ENCODE measurements at places on chromosomes 11 and 22.

DNA sequence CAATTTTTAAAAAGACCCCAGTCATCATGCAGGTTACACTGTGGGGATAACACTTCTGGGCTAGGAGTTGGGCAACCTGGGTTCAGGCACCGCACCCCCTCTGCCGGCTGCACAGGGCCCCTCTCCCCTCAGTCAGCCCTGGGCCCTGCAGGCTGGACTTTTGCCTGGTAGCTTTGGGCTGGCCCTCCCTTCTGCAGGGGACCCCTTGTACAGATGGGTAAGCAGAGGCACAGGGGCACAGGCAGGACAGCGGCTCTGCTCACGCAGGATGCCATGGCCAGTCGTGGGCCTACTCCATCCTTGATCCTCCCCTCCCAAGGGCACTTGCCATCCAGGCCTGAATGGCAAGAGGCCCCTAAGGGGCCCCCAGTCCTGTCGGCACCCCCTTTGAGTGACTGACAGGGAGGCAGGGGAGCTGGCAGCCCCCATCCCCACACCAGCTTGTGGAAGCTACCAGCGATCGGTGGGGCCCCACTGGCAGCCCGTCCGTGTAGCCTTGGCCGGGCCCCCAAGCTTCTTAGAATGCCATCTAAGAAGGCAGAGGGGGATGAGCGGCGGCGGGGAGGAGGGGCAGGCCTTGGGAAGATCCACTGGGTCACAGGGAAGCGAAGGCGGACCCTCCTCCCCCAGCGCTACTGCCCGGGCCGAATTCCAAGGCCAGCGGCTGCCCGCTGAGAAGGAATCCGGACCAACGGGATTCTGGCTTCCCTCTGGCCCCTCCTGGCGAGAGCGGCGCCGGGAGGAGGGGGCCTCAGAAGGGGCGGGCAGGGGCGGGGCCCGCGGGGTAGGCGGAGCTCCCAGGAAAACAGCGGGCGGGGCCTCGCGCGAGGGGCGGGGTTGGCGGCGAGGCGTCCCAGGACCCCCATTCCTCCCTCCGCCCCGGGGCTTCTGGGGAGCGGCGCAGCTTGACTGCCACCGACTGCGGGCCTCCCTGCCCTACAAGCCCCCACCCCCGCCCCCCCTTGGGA lies 6.8 kb upstream of the CHKA start:
- DNase-seq = no peak

DNA sequence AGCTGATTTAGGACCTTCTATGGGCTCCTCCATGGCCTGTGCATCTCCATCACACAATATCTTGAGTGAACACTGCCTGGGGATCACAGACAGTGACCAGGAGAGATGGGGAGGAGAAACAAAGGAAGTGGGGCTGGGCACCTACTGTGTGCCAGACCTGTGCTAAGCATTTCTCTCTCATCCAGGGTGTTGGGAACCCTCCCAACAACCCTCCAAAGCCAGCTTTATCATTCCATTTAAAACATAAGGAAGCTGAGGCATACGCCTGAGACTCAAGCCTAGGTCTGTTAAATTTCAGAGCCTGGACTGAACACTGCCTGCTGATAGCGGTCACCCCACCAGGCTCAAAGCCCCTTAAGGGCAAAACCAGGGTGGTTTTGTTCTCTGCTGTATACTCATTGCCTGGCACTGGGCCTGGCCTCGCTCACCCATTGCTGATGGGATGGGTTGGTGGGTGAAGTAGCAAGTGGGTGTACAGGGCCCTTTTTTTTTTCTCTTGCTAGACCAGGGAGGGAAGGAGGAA lies 130.1 kb downstream of the MN1 start:
- DNase-seq = no peak

GRCh38 chr11:122843281-122844141 lies 5.2 kb downstream of the CRTAM start:
- DNase-seq = no peak

DNA sequence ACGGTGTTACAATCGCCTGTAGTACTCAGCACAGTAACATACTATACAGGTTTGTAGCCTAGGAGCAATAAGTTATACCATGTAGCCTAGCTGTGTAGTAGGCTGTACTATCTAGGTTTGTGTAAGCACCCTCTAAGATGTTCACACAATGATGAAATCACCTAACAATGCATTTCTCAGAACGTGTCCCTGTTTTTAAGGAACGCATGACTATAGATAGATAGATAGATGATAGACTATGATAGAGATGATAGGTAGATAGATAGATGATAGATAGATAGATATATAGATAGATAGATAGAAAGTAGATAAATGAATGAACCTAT lies 203.9 kb downstream of the FAM76B start:
- no peak for DNase-seq

- DNase-seq = no peak
Observed at GRCh38 chr11:117126223-117126965, 17.7 kb upstream of the PAFAH1B2 start.

DNA sequence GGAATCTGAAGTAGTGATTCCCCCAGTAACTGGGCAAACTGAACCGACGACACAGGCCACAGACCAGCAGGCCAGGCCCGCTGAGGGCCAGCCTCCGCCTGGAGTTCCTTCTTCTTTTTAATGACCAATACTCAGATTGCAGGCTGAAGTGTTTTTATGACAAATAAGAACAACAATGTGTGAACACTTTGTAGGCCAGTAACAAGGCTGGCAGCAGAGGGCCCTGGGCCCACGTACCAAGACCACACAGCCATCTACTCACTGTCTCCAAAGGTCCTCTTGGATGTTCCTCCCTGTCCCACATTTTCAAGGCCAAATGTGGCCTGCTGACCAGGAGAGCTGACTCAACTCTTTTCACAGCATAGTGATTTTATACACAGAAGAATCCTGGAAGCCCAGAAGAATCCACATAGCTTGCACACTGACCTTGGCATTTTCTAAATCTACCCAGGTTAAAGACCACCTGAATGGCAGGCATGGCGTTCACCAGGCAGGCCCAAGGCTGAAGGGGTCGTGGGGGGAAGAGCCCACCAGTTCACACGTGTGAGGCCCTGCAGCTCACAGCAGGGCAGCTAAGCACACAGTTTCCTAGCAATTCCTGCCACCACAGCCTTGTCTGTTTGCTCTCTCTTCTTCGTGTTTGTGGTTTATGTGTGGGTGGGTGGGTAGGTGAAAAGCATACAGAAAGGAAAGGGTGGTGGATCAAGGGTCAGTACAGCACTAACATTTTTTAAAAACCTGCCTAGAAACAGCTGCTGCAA lies 13.3 kb downstream of the SMCO4 start:
- DNase-seq = no peak

DNA sequence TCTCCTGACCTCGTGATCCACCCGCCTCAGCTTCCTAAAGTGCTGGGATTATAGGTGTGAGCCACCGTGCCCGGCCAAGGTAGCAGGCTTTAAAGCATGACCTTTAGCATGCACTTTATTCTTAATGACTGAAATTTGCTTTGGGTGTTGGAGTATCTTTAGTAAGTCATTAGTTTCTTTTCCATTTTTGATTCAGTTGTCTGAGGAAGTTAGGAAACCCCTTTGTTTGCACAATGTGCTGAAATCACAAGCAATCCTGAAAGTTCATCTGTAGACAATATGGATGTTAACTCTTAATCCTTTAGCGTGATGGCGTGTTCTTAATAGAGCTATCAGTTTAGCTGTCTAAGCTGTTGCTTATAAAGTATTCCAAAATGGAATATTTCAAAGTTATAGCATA lies 16.8 kb downstream of the SDHD start:
- DNase-seq = no peak
